ENCODE measurements at places on chromosomes 4 and X. TPM values are rescaled to one million over a fixed set of nuclear protein-coding genes. Genes with fewer than 3 reads are reported as not detected.

- peak; percentile 50 for DNase-seq
Measured at GRCh38 chr4:87375719-87376291, 15.2 kb downstream of the HSD17B11 start.

- DNase-seq = no peak
Measured at GRCh38 chrX:30865015-30865414, 24.0 kb downstream of the TAB3 start.

DNA sequence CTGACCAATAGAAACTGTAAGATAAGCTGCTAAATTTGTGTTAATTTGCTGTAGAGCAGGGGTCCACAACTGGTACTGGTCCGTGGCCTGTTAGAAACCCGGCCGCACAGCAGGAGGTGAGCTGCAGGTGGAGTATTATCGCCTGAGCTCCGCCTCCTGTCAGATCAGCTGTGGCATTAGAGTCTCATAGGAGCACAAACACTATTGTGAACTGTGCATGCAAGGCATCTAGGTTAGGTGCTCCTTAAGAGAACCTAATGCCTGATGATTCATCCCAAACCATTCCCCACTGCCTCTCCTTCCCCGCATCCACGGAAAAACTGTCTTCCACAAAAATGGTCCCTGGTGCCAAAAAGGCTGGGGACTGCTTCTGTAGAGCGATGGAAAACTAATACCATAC lies 19.7 kb downstream of the FBXW7 start:
- DNase-seq = no peak

DNA sequence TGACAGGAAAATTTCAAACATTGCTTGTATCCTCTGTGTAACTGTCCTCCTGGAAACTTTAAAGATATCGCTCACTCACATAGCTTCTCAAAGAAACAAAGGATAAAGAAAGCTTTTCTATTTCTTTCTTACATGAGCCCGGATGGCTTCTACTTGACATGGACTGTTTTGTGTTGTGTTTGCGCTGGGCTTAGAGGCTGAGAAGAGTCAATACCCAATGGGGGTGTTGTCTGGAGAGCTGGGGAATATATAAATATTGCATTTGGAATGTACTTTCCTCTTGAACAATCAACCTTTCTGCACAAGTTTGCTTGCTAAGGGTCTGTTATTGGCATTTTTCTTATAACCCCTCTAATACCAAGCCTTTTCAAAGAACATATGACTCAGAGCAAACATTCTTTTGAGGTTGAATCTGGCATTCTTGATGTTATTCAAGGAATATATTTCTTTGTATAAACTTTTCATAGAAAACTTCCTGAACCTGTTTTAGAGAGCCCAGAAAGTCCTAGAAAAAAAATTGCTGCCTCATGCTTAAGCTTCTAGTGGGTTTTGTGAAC lies 331.9 kb downstream of the PACRGL start:
- DNase-seq = no peak

RASL11B gene
- 6.0 TPM for total RNA-seq

DNA sequence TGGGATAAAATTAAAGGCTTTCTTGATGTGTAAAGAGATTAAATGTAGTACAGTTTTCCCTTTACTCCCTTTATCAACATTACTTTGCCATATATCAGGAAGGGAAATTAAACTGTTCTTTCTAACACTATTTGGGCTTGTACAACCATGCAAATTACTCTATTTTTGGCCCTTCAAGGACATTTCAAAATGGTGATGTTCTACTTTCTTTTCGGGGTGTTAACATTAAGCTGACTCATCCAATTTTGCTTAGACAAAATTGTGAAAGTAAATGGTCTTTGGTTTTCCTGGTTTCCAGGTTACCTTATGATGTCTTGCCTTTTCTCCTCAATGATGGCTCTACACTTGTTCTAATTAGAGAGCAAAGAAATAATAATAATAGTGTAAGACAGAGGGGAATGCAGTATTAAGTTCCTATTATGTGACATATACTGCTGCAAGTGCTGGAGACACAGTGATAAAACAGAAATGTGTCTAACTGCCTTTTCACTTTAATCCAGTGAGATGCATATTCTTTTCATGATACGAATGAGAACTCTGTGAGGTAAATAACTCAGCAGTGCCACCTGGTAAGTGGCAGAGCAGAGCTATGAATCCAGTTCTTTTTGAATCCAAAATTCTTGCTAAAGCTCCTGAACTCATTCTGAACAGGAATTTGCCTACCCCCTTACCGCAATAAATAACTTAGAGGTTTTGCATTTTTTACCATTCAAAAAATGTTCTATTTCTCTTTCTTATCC lies 35.7 kb upstream of the PDE5A start:
- DNase-seq = no peak

DNA sequence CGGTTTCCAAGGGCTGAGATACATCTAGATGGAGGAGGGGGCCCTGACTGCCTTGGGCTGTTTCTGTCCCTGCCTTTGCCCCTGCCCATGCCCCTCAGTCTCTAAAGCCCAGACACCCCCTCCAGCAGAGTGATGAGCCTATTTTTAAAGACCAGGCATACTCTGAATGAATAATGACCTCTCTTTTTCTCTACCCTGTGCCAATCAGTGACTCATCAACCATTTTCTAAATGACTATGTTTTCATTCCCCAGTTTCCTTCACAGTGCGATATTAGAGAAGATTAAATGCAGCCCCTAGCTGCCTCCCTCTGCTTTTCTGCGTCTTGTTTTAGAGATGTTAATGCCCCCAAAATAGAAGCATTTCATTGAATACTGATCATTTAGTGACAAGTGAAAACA lies 15.5 kb upstream of the NHS start:
- DNase-seq = no peak

DNA sequence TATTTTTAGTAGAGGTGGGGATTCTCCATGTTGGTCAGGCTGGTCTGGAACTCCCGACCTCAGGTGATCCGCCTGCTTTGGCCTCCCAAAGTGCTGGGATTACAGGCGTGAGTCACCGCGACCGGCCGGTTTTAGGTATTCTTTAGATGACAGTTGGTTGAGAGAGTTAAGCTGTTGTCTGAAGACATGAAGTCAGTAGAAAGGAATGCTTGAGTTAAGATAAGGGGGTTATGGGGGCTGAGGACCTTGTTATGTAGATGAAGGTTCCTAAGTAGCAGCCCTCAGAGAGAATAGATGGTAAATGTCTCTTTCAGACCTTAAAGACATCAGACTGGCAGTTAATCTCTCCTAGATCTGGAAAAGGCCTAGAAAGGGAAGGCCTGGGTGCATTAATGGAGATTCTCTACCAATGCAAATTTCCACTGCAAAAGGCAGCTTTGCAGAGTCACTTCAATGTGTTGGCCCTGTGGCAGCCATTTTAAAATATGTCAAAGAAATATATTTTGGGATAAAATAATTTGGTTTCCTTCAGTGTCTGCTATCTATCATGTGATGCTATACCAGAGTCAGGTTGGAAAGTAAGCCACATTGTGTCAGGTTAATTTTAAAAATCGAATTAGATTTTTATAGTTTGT lies 6.4 kb upstream of the ZNF674 start:
- DNase-seq = no peak

GRCh38 chrX:113726009-113726408 lies 857.9 kb upstream of the HTR2C start:
- no peak for DNase-seq

TET2 gene
- 35.7 TPM for total RNA-seq

DNA sequence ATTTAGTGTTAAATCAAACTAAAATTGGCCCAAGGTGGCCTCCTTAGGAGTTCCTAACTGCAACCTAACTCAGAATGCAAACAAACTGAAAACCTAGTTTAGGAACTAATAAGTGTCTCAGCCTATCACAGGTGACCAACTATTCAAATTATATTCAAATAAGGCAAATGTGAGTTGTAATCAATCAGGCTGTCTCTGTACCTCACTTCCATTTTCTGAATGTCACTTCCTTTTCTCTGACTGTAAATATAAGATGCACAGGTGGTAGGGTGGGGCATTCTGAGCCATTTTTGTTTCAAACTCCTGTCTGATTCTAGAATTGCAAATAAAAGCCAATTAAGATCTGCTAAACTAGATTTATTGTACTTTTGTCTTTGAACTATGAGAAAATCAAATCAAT lies 401.5 kb downstream of the PPP3CA start:
- no peak for DNase-seq

DNA sequence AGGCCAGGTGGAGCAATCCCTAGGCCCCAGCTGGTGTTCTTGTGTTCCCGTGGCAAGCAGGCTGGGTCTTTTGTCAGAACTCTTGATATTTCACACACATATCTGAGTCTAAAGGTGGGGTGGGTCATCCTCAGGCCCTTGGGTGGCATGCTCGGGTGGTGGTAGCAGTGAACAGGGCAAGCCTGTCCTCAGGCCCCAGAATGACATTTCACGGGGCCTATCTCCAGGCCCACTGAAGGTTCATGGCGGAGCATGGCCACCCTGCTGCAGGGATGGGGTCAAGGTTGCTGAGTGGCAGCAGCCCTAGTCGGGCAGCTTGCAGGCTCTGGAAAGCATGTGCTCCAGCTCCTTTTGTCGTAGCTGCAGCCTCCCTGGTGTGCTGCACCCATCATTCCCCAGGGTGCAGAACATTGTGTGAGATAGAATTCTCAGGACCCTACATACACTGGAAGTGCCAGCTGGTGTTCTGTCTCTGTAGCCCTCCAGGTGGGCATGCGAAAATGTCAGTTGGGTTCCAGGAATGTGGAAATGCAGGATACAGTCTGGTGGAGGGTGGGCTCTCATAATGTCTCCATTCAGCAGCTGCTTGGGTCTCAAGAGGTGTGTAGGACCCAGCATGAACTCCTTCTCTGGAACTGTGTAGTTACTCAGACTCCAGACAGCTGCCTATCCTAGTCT lies 1571.8 kb downstream of the STIM2 start:
- no peak for DNase-seq

DNA sequence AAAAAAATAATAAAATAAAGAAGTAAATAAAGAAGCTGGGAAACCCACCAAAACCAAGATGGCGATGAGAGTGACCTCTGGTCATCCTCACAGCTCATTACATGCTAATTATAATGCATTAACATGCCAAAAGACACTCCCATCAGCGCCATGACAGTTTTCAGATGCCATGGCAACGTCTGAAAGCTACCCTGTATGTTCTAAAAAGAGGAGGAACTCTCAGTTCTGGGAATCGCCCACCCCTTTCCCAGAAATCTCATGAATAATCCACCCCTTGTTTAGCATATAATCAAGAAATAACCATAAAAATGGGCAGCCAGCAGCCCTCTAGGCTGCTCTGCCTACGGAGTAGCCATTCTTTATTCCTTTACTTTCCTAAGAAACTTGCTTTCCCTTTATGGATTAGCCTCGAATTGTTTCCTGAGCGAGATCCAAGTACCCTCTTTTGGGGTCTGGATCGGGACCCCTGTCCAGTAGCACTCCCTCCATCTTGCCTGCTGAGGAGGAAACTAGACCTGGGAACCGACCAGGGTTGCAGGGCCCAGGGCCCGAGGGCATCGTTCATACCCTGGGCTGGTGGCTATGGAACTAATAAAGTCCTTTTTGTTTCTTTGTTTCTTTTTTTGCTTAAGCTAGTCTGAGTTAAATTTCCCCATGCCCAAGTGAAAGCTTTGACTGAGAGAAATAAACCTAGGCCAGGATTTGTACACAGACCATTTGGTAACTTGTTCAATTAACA lies 30.9 kb downstream of the HTT-AS start:
- no peak for DNase-seq

N4BP2 gene
- total RNA-seq = 55.8 TPM

FAM9C gene
- not detected for total RNA-seq

SPARCL1 gene
- total RNA-seq = 83.3 TPM

GRCh38 chrX:109914114-109914849 lies 88.6 kb upstream of the TMEM164 start:
- DNase-seq = no peak

- DNase-seq = no peak
Measured at GRCh38 chr4:118757761-118758251, 72.6 kb downstream of the METTL14 start.

- DNase-seq = no peak
Measured at GRCh38 chr4:154123897-154124296, 335.0 kb upstream of the SFRP2 start.

DNA sequence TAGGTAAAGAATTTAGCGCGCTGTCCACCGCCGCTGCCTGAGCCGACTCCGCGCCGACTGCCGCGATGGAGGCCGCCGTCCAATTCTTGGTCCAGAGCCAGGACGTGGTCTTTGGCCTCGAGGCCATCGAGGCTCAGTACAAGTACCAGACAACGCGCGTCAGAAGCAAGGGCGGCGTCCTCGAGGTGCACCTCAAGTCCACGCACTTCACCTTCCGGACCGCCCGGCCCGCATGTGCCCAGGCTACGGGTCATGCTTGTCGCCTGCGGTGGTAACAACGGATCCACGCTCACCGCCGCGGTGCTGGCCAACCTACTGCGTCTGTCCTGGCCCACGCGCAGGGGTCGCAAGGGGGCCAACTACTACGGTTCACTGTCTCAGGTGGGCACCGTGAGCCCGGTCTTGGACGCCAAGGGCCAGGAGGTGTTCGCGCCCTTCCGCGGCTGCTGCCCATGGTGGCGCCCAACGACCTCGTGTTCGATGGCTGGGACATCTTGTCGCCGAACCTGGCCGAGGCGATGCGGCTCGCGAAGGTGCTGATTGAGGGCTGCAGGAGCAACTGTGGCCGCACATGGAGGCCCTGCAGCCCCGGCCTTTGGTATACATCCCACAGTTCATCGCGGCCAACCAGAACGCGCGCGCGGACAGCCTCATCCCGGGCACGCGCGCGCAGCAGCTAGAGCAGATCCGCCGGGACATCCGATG lies 128.0 kb downstream of the ANAPC4 start:
- DNase-seq = no peak

DNA sequence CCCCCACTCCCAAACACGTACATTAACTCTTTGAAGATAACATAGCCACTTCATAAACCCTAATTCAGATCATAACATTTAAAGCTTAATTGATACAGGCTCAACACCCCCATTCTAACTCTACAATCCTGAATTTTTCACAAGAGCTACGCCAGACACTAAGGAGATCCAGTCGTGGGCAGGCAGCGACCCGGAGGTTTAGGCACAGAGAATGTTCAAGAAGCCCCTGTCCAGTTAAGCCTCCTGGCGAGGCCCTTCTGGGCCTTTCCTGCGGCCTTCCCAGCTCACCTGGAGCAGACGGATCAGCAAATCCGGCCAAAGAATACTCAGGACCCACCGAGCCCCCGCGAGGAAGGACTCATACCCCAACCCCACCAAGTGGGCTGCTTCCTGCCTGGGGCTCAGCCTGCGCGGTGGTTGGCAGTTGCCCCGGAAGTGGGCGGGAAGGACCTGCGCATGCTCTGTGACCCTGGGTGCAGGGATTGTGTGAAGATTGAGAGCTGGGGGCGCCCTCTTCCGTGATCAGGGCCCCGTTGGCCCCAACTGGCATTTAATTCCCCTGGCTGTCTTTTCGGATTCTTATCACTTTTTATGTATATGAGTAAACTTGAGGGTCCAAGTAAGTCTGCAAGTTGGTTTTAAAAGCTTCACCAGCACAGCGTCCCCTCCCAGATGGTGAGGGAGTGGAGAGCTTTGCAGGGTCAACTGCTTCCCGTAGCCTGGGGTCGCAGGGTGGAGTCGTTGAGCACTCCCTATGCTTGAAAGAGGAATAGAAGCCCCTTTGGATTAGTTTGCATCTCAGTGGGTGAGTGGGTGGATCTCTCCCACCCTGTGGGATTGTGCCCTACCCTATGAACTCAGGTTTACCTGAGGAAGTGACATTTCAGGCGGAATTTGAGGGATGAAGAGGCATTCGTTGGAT lies at the start of gene TRIM61:
Gene TRIM61, minus strand, starts transcription at position 415 of the 922 bp plus-strand sequence. CDS start 7,655 bp downstream, outside the sequence.
- DNase-seq = no peak

- DNase-seq = no peak
Measured at GRCh38 chr4:149203256-149204001, 612.2 kb downstream of the IQCM start.

GRCh38 chrX:41671082-41671481 lies 17.7 kb upstream of the GPR34 start:
- no peak for DNase-seq

USP17L29 gene
- not detected for total RNA-seq

GRCh38 chr4:112513971-112514646 lies 1.9 kb downstream of the NEUROG2 start:
- DNase-seq = no peak

GRCh38 chr4:13430834-13431568 lies 53.1 kb downstream of the RAB28 start:
- DNase-seq = no peak
